ENCODE measurements at places on chromosomes 3 and 15.

- no peak for DNase-seq
Observed at GRCh38 chr15:28110481-28110881, 11.4 kb upstream of the OCA2 start.

DNA sequence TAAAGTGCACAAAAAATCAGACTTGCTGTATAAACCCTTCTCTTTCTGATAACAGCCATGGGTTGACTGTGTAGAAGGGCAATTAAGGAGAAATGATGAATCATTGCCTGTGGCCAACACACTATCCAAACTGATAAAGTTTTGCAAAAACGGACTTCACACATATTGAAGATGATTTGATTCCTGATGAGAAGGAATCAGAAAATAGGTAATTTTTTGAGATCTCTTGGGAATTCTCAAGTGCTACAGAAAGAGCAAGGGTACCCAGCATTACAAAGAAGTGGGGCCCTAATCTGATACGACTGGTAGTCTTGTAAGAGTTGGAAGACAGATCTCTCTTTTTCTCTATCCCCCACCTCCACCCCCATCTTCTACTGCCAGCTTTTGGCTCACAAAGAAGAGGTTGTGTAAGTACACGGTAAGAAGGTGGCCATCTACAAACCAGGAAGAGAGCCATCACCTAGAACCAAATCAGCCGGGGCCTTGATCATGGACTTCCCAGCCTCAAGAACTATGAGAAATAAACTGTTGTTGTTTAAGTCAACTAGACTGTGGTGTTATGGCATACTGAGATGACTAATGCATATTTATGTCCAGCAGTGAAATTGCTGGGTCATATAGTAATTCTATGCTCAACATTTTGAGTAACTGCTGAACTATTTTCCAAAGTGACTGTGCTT lies 254.7 kb downstream of the EDEM1 start:
- DNase-seq: no peak

DNA sequence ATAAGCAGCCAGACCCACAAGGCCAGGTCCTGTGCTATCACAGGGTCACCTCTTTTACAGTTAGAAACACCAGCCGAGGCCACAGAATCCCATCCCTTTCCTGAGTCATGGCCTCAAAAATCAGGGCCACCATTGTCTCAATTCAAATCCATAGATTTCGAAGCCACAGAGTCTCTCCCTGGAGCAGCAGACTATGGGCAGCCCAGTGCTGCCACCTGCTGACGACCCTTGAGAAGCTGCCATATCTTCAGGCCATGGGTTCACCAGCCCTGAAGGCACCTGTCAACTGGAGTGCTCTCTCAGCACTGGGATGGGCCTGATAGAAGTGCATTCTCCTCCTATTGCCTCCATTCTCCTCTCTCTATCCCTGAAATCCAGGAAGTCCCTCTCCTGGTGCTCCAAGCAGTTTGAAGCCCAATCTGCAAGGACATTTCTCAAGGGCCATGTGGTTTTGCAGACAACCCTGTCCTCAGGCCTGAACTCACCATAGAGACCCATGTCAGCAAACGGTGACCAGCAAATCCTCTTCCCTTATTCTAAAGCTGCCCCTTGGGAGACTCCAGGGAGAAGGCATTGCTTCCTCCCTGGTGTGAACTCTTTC lies 39.6 kb downstream of the TGM4 start:
- peak; percentile 26 for DNase-seq

GRCh38 chr3:50163572-50164455 lies 8.7 kb downstream of the SEMA3F start:
- DNase-seq: no peak

DNA sequence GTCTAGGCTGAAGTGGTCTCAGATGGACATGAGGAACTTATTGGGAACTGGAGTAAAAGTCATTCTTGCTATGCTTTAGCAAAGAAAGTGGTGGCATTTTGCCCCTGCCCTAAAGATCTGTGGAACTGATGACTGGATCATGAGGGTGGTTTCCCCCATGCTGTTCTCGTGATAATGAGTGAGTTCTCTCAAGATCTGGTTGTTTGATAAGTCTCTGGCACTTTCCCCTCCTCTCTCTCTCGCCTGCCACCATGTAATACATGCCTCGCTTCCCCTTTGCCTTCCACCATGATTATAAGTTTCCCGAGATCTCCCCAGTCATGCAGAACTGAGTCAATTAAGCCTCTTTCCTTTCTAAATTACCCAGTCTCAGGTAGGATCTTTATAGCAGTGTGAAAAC lies 11.5 kb upstream of the MLF1 start:
- no peak for DNase-seq

- no peak for DNase-seq
Observed at GRCh38 chr15:78477295-78477694, 30.1 kb upstream of the HYKK start.

Measured in NCI-H187 (cell line).